ENCODE measurements at places on chromosomes 12 and 14.

DNA sequence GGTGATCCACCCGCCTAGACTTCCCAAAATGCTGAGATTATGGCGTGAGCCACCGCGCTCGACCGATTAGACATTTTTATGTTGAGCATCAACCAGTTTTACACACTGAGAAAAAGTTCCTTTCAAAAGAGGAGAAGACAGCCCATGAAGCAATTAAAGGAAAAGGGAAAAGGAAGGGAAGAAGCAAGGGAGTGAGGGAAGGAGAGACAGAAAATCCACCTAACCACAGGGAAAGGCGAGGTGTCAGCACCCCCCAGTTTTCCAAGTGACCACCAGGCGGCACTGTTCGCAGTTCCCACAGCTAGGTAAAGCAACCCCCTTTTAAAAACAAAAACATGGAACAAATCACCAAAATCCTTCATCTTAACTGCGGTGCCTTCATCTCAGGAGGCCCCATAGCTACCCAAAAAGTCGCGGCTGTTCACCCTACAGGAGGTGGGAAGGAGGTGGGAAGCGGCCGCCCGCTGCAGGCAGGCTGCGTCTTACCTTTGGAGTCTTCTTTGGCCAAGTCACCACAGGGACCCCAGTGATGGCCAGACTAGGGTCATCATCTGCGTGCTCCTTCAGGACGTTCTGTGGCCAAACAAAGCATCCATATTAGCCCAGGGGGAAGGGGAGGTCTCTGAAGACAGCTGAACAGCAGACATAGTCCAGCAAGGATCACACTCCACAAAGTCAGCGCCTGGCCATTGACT lies 86.6 kb downstream of the KDM2B start:
- DNase-seq, result no peak

DNA sequence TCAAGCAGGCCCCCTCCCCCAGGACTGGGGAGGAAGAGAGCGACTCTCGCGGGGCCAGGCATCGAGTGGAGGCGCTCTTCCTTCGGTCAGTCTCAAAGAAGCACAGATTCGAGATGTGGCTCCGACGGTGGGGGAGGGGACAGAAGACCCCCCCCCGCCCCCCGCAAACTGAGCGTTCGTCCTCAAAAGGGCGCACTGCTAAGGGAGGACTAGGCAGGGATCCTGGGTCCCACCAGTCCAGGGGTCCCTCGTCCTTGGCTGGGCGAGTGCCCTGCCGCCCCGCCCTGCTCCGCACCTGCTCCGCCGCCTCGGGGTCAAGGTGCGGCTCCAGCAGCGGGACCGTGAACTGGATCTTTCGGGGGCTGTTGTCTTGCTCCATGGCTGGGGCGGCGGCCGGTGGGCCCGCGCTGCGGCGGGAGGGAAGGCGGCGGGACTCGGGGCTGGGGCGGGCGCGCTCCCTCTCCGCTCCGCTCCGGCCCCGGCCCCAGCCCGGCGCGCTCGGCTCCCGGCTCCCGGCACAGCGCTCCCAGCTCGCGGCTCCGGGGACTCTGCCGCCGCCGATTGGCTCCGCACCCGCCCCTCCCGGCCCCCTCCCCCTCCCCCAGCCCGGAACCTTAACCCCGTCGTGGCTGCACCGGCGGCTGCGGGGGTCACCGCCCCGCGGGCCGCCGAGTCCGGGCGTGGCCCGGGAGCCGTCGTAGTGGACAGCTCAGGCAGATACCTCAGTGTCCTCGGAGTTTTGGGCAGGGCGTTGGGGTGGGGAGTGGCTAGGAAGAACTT lies at the start of gene PPP1R1A:
TSS of gene PPP1R1A (minus strand) at position 550 of the 780 bp plus-strand sequence. CDS start at position 379, 171 bp downstream.
- no peak for DNase-seq

GRCh38 chr12:54829511-54829910 lies 24.8 kb upstream of the MUCL1 start:
- no peak for DNase-seq

DNA sequence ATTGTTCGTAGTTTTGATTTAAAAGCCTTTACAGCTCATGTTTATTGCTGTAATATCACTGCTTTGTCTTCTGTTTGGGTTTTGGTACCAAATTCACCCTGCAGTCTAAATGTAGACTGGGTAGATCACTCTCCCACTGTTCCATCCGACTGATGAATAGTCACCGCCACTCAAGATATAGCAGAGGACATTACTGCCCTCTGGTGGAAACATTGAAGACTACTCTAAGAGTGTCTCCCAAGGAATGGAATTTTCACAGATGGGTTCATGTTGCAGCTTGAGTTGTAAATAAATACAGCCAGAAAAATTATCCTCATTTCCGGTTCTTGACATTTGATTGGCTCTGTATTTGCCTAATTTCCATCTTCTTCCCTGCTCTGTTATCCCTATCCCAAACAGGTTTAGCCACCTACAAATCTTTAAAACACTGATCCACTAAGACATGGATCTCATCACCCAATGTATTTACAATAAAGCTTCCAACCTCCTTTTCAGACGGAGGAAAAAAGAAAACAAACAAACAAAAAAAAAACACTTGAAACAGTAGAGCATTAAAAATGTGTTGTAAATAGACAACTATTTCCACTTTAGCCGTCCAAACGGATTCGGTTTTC lies 198.3 kb upstream of the CPNE8 start:
- no peak for DNase-seq

DNA sequence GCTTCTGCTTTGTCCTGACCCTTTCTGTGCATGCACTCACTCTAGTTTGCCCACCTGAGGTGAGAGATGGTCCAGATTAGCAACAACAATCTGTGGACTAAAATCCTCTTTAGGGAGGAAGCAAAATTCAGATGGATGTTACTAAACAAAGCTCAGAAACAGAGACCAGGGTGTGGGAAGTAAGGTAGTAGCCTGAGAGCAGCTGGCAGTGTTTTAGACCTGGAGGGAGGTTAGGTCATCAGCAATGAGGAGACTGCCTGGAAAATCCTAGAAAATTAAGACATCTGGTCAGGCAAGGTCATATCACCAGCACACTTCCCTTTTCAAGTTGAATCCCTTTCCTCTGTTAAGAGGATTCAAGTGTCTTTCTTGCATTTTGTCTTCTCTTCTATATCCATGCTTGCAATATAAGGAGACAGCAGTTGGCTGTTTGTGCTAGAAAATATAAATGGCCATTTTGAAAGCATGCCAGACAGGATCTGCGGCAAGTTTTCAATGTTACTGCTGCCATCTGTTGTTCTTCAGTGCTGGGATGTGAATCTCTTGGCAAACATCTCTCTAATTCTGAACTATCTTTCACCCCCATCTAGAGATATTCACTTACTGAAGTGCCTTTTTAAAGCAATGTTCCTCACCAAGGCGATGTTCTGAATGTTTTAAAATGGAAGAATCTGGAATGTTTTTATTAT lies 266.4 kb downstream of the NAV3 start:
- no peak for DNase-seq

GRCh38 chr14:104697892-104698583 lies 8.6 kb downstream of the INF2 start:
- no peak for DNase-seq

DNA sequence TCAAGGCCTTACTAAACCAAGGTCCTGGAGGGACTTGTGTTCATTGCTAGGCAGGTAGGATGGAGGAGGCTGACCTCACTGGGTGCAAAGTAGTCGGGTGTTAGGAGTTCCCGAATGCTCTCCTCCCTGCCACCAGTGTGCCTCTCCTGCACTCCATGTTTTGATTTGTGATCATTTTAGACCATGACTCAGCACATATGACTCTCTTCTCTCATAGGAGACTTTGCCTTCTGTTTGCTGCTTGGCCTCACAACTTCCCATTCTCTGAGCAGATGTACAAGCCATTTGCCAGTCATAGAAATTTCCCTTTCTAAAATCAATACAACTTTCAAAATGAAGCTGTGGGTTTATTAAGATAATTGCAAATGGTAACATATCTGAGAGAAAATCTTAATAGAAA lies 46.6 kb upstream of the LRIG3 start:
- no peak for DNase-seq

GRCh38 chr12:121392325-121392716 lies 7.6 kb upstream of the RNF34 start:
- no peak for DNase-seq

GRCh38 chr12:89384807-89385206 lies 32.5 kb upstream of the DUSP6 start:
- no peak for DNase-seq

DNA sequence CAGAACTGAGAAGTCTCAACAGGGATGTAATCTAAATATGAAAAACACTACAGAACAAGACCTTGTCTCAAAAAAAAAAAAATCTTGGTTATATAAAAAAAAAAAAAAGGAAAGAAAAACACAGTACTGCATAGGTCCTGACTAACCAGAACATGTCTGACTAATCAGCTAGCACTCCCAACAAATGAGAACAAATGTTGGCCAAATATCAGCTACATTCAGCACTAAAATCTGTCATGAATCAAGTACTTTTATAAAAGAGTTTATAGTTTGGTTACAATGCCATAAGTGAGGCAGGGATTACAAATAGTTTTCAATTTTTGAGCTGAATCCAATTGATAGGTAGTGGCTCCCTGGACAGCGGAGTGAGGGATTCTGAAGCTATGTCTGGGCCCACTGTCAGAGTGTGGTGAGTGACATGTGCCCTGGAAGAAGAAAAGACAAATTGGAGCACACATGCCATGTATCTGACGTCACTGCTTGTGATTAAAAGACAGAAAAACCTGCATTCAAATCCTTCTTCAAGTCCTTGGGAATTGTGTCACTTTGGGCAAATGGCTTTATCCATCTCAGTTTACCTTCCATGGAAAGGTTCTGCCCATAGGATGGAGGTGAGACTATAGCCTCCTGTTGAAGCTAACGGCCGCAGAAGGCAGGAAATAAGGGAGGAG lies 5.6 kb upstream of the FAM234B start:
- no peak for DNase-seq

GRCh38 chr14:62661818-62662217 lies 383.4 kb downstream of the KCNH5 start:
- no peak for DNase-seq

DNA sequence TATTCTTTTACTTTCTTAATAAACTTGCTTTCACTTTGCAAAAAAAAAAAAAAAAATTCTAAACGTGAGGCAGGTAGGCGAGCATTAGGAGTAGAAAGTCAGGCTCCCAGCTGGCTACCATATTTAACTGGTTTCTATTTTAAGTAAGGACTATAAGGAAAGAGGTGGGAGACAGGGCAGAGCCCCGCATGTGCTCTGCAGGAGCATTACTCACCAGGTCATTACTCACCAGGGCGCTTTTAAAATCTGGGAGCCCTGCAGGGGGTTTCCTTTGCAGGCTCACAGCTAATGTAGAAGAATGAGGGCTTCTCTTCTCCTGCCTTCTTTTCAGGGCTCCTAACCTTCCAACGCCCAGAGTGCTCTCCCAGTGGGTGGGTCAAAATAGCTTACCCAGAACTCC lies 14.0 kb upstream of the DPF3 start:
- DNase-seq, result no peak

DNA sequence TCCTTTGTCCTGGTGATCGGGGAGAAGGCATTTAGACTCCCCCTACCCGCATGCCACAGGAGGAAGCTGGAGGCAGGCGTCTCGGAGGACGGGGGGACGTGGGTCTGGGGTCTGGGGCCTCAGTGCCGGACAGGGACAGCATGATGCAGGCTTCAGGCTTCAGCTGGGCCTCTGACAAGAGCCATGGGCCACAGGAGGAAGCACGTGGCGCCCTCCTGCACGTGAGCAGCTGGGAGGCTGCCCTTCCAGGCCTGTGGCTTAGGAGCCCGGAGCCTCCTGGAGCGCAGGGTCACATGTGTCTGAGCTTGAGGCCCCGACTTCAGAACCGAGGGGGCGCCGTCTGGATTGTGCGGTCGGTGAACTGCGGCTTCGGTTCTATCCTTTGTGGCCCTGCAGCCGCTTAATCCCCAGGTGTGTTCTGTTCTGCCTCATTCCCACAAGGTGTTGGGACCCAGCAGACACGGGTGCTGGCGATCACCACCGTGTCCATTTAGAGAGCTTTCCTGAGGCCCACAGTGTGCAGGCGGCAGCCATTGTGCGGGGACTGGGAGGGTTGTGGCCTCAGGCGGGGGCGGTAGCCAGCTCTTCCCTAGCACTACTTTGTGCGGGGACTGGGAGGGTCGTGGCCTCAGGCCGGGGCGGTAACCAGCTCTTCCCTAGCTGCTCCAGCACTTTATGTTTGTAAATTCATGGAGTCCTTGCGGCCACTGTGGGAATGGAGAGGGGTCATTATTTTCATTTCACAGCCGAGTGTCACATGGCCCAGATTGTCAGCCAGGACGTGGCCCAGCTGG lies 150.2 kb downstream of the ADGRD1 start:
- no peak for DNase-seq

- DNase-seq, result no peak
Observed at GRCh38 chr14:51410897-51411296, 170.8 kb downstream of the TMX1 start.

DNA sequence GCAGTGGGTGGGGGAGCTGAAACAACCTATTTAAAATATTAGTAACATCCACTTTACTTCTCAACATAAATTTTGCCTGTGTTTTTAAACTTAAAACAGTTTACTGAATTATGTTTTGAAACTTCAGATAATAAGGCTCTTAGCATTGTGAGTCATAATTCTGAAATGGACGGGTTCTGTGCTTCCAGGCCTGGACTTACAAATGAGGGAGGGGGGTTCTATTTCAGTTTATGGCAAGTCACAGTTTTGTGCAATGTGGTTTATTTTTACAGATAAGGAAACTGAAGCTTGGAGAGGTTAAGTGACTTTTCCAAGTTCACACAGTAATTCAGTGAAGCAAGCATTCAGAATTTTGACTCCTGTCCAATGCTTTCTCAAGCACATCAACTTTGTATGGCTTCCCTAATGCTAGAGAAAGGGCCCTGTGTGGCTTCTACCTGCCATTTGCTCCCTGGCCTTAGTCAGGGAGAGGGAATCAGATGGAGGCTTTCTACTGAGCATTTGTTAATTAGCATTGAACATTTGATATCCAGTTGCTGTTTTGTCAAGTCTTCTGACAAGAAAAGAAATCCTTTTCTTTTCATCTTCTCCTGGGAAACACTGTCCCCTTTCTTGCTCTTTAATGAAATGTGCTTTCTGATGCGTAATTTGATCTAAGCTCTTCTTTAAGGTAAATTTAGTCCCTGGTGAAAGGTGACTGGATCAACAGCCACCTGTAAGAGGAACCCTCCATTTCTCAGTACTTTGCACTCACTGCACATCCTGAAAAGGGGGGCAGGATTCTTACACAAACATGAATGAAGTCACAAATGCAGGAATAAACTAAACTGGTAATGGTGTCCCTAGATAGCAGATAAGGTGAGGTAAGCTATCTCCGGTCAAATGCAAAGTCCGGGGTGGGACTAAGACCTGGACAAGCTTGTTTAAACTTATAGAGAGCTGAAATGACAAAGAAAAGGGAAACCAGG lies 2.5 kb upstream of the SALL2 start:
- DNase-seq, result no peak

GRCh38 chr14:102394717-102395375 lies 32.1 kb downstream of the TECPR2 start:
- no peak for DNase-seq

DNA sequence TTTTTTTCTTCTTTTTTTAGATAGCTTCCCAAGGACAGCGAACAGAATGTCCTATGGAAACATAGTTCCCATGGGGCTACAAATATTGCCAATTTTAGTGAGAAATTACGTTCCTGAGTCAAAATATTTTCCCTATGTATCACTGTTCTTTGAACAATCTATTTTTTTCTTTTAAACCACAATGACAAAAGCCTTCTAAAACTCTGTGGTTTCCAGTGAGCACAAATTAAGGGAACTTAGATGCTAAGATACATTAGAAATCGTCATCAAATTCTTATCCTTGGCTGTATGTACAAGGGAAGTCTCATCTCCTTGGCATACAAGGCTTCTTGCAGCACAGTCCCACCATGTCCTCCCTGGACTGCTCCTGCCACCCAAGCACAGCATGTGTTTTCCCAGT lies 17.9 kb downstream of the CPM start:
- no peak for DNase-seq
